ENCODE measurements at places on chromosomes 2 and 18.

GRCh38 chr2:10466801-10467200, 18.7 kb upstream of the ODC1 start:
- DNase-seq = no peak

GRCh38 chr2:113274432-113274831, 4.3 kb downstream of the PAX8 start:
- no peak for DNase-seq

DNA sequence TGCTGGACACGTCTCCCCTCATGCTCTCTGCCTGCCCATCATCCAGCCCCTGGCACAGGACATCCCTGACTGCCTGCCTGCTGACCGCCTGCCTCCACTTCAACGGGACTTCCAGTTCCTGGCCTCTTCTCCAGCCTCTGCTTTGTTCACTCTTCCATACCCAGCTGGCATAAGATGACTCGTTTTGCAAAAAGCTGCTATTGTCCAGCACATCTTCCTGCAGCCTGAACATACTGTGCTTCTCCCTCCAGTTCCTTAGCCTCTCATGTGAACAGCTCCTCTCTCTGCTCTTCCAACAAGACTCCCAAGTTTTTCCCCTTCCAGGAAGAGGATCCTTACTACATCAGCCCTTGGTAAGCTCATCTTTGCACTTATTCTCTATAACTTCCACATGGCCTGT, 62.4 kb upstream of the SKOR2 start:
- no peak for DNase-seq

- DNase-seq = no peak
These were observed 268.8 kb downstream of the MREG start for GRCh38 chr2:215744514-215744913.

DNA sequence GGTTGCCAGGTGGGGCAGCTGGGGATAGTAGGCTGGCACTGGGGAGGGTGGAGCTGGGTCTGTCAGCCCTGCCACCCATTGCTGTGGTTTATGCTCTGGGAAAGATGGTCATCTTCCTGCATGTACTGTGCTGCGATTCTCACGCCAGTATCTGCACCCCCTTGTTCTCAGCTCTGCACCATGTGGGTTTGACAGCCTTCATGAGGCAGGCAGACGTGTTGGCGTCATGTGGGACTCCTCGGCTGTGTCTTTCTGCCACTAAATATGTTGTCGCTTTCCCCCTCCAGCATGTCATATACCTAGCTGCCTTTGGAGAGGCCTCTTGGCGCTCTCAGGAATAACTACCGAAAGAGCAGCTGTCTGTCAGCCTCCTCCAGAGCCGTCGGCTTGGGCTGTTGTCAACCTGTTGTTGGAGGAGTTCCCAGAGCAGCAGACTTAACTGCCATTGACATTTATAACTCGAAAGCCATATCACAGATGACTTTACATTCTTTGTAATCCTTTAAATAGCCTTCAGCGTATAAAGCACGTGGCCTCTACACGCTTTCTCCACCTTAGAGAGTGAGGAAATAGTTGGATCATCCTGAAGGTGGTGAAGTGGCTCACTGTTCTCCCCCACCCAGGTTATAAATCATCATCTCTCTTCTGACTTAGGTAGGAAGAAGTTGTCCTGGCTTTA, 80.4 kb upstream of the MGAT5 start:
- no peak for DNase-seq

DNA sequence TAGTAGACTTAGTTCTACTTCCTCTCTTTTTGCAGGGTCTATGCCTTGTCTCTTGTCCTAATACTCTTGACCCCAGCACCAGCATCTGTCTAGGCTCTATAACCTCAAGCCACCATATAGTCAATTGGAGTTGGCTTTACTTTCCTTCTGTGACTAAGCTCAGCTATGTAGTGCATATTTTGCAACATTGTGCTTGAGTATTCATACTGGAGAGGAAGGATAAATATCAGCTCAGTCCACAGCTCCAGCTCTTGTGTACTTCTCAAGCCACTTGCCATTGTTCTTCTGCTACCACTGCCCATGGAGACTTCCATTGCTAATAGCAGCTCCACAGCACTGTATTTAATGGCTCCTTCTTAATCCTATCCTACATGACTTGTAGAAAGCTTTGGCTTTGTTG, 35.5 kb upstream of the CD28 start:
- no peak for DNase-seq

DNA sequence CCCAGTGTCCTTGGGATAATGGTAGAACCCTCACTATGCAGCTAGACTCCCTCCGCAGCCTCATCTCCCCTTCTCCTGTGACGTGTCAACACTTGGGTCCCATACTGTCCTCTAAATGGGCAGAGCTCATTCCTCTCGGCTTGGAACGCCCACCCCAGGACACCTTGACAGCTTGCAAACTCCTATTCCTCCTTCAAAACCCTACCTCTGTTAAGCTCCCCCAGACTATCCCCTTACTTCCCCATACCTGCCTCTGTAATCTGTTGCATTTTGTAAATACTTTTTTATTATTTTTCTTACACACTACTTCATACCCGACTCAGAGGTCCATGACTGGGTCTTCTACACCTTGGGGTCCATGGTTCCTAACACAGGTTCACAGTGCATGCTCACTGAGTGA, 28.0 kb downstream of the STEAP3 start:
- no peak for DNase-seq

DNA sequence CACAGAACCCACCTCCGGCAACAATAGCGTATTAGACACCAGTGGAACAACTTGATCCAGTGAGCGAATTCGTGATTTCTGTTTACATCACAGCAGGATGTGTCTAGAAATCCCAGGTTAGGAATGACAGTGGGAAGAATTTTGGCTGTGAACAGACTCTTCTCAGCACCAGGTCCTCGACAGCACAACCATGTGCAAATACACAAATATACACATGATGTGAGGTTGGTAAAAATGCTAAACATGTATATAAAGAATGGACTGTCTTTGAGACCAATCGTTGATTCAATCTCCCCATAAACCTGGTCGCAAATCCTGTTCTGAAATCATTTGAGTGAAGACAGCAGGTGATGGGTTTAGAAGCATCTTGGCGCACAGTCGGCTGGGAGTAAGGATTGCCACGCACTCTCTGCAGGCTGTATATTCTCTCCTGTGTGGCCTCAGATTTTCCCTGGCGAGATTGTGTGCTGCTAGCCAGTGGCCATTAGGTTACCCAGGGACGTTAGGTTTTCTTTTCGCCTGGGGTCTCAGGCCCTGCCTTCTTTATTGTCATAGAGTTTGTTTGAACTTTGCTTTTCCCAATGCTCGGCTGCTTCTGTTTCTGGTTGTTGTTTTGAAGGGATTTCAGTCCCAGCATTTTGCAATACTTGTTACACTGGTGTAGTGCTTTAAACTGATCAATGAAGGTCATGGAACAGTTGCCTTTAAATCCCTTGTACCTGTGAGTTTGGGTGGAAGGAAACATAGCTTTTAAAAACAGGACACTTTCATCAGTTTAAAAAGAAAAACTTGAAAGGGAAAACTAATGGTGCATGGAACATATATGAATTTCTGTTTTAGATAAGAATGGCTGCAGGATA, 147.3 kb downstream of the ALPK2 start:
- no peak for DNase-seq

DNA sequence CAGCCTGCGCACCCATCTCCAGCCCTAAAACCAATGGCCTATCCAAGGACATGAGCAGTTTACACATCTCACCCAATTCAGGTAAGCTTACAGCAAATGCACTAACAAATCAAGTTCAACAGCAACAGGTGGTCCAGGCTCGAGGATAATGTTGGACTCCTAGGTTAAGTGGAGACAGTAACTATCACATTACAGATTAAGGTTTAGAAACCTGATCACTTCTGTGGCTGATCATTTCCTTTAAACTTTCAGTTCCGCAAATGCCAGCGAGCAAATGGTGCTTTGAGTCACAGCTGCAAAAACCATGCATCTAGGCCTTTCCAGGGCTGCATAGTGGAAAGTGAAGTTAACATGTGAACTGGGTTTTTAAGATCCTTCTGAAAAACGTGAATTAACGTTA, 259.4 kb downstream of the GBX2 start:
- no peak for DNase-seq

- DNase-seq = no peak
These were observed 583.3 kb downstream of the SATB2 start for GRCh38 chr2:198874472-198874858.

- no peak for DNase-seq
These were observed 4.0 kb upstream of the TEX51 start for GRCh38 chr2:126894585-126895182.

DNA sequence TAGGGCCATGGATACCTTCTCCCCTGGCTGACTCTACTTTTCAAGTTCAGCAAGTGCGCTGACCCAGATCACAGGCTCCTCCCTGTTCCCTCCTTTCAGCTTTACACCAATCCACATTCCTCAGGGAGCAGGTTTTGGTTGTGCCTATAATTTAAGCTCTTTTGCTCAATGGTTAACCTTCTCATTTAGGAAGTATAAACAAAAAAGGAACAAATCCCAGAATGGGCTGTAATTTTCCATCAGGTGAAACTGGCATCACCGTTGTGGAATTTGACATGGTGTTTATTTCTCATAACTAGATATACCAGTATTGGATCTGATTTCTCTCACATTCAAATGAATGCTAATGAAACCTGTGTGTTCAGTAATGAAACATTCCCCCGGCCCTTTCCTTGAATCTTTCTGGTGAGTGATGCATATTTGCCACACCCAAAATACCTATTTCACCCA, 13.6 kb downstream of the STRN start:
- DNase-seq = no peak

DNA sequence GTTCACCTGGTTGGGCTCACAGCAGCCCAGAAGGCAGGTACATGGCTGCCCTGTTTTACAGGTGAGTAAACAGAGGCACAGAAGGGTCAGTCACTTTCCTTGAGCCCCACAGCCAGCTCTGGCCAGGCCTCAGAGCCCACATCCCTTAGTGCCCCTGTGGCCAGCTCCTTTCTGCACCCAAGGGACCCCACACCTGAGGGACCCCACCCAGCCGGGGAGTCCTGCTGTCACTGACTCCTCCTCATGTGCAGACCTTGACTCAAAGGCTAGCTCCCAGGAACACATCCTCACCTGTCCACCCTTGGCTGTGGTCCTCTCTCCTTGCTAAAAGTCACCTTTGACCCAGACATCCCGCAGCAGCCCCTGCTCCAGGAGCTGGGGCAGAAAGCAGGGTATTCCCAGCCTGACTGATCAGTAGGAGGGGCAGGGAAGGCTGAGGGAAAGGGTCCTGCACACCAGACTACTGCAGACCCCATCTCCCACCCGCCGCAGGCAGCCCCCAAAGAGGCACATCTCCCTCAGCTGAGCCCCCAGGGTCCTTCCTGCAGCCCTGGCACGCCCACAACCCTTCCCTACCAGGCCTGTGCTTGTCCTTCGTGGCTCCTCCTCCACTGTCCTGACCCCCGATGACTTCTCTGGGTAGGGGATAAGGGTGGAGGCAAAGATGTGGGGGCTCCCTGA, 9.8 kb upstream of the ARHGEF4 start:
- DNase-seq = no peak

DNA sequence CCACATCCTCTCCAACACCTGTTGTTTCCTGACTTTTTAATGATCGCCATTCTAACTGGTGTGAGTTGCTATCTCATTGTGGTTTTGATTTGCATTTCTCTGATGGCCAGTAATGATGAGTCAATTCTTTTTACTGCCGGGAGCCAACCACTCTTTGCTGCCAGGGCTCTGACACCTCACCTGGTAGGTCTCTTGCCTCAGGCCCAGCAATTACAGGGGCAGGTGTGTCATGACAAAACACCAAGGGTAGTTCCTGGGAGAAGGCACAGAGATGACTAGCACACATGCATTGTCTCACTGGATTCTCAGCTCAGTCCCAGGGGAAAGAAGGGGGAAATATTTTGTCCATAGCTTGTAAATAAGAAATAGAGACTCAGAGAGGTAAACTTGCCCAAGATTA, 122.3 kb downstream of the CHST9 start:
- no peak for DNase-seq

- DNase-seq = no peak
These were observed 7.6 kb downstream of the HIBCH start for GRCh38 chr2:190311893-190312634.

- DNase-seq = no peak
These were observed 176.7 kb upstream of the PKDCC start for GRCh38 chr2:41871080-41871479.

DNA sequence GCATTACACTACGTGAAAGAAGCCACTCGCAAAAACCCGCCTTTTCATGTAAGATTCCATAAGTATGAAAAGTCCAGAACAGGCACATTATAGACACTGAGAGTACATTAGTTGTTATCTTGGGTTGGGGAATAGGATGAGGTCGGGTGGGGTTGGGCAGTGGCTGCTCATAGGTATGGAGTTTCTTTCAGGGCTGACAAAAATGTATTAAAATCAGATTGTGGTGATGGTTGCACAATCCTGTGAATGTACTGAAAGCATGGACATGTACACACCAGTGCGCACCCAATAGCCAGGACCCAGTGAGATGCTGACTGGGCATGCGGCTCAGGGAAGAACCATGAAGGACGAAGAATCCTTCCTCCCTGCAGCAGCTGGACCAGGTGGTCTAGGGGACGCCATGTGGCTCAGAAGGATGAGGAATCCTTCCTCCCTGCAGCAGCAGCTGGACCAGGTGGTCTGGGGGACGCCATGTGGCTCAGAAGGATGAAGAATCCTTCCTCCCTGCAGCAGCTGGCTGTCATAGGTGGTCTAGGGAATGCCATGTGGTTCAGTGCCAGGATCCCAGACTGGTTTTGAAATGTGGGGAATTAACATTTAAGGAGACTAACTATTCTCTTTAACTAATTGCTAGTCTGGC, 50.1 kb downstream of the MBP start:
- DNase-seq = peak; percentile 48

- peak; percentile 87 for DNase-seq
These were observed 69.2 kb downstream of the B3GNT2 start for GRCh38 chr2:62265106-62265505.

GRCh38 chr2:46040563-46041155, 256.5 kb upstream of the EPAS1 start:
- DNase-seq = no peak

DNA sequence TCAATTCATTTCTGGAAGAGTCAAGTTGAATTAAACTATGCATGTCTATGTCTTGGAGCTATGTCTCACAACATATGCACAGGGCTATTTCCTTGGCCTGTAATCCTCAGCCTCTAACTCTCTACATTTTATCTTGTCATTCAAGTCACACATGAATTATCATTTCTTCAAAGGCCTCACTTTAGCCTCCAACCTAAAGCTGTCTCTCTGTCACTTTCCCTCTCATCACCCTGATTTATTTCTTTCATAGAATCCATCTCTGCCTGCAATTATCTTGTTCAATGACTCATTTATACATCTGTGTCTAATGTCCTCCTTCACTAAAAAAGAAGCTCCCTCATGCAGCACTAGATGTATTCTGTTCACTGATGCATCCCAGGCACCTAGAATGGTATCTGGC, 614.2 kb upstream of the REG3G start:
- DNase-seq = no peak

DNA sequence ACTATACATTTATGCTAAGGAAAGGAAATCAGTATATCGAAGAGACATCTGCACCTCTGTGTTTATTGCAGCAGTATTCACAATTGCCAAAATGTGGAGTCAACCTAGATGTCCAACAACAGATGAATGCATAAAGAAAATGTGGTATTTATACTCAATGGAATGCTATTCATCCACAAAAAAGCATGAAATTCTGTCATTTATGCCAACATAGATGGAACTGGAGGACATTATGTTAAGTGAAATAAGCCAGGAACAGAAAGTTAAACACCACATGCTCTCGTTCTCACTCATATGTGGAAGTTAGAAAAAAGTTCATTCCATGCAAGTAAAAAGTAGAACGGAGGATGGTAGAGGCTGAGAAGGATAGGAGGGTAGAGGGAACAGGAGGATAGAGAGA, 59.5 kb downstream of the TWSG1 start:
- DNase-seq = no peak

- no peak for DNase-seq
These were observed 93.2 kb downstream of the CABYR start for GRCh38 chr18:24231773-24232735.
